NCI-H460 (cell line): ENCODE measurements at places on chromosomes 7 and 10.

DNA sequence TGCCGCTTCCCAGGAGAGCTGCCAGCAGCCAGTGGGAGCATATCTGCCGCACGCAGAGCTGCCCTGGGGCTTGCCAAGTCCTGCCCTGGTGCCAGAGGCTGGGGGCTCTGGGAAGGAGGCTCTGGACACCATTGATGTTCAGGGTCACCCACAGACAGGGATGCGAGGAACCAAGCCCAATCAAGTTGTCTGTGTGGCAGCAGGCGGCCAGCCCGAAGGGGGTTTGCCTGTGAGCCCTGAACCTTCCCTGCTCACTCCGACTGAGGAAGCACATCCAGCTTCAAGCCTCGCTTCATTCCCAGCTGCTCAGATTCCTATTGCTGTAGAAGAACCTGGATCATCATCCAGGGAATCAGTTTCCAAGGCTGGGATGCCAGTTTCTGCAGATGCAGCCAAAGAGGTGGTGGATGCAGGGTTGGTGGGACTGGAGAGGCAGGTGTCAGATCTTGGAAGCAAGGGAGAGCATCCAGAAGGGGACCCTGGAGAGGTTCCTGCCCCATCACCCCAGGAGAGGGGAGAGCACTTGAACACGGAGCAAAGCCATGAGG is 94.6 kb downstream of the TACC2 start:
- DNase-seq, result no peak

- DNase-seq, result no peak
Measured at GRCh38 chr7:156684661-156685060, 44.1 kb downstream of the RNF32 start.

DNA sequence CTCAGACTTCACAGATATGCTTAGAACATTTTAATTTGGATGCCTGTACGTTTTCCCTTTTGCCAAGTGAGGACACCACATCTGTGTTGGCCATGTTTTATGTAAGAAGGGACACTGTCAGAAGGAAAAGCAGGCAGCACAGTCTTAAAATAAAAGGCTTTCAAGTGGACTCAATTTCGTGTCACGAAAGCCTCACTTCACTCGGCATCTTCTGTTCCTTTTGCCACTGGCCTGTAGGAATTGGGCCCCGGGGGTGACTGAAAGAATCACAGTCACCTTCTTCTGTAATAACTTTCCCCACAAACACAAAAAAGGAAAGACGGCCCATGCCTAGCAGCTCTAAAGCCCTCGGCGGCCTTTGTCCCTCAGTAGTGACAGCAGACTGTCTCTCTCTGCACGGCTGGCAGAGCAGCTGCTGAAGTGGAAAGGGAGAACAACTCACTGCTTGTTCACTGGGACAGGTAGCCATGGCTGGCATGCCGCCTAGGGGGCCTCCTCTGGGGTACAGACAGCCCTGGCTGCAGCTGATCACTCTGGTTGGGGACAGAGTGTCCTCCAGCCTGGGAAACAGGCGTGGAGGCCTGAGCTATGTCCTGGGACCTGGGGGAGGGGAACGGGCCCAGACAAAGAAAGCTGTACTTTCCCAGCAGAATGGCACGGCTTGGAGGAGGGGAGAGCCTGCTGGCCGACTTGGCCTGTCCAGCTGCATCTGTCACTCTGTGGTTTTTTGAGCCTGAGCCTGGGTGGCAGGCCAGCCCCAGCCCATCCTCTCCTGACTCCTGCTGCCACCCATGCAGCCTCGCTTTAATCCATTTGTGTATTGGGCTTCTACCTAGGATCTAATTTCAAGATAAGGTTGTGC is 4.4 kb downstream of the RASSF4 start:
- no peak for DNase-seq

GRCh38 chr7:96273716-96274115 is 48.2 kb downstream of the SLC25A13 start:
- DNase-seq, result no peak

DNA sequence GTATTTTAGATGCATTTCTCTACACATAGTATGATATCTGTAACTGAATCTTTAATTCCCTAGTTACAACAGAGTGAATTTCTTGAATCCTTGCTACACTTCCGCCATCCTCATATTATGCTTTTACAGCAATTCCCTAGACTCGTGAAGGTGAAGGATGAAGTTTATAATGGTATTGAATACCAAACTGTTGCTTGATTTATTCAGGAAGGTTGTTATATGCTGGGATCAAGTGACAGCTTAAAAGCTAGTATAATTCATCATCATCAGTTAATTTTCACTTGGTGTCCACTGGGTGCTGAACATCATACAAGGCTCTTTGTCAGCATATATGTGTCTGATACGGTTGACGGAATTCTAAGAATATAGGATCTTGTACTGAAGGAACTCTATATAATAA is 47.2 kb downstream of the MDFIC start:
- DNase-seq, result no peak

DNA sequence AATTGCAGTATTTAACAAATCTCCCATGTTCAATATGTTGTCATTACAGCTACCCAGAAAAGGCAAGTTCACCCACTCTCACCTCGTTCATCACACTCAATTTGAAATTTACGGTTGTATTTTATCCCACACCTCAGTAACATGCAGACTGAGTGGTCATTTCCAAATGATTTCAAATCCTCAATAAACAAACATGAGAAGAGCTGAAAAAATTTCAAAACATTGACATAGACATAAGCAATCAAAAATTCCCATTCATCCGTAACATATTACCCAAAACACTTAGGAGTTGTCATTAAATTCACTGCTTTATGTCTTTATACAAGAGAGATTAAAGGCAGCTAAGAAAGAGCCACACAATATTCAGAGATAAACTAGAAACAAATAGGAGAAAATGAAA is 61.7 kb upstream of the NEBL start:
- no peak for DNase-seq

DNA sequence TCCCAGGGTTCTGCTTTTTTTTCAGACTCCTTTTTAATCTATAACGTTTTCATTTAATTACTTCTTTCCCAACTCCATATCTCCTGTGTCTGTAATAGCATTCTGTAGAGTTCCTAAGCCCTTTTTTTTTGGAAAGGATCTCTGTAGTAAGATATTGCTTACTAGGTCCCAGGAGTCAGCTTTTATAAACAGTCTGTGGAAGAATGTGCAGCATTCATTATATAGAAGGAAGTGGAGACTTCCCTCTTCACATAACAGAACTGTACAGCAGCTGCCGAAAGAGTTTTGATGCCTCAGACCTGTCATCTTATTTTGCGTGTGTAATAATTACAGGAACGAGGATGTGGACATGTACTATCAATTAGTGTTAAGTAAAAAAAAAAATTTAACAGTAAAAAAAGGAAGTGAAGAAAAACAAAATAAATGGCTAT is 7.4 kb upstream of the STEAP4 start:
- DNase-seq, result no peak

DNA sequence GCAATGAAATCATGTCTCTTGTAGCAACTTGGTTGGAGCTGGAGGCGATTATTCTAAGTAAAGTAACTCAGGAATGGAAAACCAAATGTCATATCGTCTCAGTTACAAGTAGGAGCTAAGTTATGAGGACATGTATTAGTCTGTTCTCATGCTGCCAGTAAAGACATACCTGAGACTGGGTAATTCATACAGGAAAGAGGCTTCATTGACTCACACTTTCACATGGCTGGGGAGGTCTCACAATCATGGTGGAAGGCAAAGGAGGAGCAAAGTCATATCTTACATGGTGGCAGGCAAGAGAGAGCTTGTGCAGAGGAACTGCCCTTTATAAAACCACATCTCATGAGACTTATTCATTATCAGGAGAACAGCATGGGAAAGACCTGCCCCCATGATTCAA is 370.1 kb upstream of the PRKCQ start:
- DNase-seq, result no peak

GRCh38 chr7:50266635-50267386 is 37.7 kb upstream of the IKZF1 start:
- DNase-seq, result no peak

DNA sequence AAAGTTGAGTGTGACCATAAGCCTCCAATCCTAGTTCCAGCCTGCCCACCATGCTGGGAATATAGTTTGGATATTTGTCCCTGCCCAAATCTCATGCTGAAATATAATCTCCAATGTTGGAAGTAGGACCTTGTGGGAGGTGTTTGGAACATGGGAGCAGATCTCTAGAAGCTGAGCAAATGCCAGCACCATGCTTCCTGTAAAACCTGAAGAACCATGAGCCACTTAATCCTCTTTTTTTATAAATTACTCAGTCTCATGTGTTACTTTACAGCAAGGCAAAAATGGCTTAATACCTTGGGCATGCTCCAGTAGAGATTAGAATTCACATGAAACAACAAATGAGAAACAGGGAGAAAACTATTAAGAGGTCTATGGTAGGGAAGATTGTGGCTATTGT is 27.2 kb downstream of the STEAP1 start:
- DNase-seq, result no peak

DNA sequence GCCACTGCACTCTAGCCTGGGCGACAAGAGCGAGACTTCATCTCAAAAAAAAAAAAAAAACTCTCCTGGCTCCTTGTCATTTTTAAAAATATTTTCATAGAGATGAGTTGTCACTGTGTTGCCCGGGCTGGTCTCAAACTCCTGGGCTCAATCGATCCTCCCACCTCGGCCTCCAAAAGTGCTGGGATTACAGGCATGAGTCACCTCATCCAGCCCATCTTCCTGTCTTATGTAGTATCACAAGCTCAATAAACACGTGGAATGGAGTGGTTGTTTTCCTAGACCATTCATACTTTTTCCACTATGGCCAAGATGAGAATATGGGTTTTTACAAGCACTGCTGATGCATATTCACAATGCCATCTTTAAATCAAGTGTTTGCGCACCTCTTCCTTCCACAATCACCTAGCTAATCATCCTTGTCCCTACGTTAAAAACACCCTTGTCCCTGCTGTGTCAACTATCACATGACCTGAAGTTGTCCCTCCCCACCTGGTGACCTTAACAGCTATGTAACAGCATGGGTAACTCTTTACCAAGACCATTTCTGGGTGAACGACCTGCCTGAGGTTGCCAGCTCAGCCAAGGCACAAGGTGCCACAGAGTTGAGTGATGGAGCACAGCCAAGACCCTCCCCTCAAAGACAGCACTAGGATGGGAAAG is 21.3 kb downstream of the DLG5 start:
- DNase-seq, result no peak

DNA sequence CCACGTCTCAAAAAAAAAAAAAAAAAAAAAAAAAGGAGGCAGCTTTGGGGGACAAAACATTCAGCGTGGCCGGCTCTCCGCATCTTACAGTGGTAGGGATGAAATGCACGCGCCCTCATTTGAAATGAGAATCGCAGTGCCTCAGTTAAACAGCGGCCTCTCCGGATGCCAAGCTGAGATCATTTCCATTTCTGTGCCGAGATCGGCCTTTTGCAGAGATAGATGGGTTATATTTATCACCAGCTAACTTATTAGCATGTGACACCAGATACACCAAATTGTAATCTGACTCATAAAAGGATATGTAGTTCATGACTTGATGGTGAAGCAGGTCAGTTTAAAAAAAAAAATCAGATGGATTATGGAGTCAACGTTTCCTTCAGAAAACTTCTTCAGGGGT is 138.7 kb downstream of the CUX1 start:
- DNase-seq, result no peak

DNA sequence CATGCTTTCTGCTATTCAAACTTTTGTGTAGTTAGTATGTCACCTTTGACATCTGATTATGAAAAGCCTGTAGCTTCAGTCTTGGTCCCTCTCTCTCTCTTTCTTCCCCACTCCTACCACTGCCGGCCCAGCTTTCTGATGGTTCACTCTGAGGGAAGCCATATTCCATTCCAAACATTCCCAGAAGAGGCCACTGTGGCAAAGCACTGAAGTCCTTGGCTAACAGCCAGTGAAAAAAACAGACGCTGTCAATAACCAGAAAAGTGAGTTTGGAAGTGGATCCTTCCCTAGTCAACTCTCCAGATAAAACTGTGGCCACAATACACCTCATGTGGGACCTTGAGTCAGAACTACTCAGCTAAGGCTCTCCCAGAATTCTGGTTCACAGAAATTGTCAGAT is 950.7 kb upstream of the PHF14 start:
- peak; percentile 13 for DNase-seq

GRCh38 chr7:29379551-29379950 is 184.1 kb upstream of the PRR15 start:
- DNase-seq, result no peak

DNA sequence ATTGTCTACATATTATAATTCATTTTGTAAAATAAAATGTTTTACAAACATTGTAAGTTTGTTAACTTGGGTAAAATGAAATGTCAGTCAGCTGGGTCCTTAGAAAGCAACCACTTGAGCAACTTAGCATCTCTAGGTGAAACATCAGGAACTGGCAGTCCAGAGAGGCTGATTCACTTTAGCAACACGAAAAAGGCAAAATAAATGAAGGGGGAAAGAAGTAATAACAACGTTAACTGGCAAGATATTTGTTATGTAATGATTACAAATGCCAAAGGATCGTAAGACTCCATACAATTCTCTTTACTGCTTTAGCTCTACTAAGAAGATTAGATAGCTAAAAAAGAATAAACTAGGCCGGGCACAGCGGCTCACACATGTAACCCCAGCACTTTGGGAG is 5.0 kb downstream of the PDZD8 start:
- no peak for DNase-seq

GRCh38 chr10:58697691-58698090 is 185.0 kb downstream of the BICC1 start:
- no peak for DNase-seq

DNA sequence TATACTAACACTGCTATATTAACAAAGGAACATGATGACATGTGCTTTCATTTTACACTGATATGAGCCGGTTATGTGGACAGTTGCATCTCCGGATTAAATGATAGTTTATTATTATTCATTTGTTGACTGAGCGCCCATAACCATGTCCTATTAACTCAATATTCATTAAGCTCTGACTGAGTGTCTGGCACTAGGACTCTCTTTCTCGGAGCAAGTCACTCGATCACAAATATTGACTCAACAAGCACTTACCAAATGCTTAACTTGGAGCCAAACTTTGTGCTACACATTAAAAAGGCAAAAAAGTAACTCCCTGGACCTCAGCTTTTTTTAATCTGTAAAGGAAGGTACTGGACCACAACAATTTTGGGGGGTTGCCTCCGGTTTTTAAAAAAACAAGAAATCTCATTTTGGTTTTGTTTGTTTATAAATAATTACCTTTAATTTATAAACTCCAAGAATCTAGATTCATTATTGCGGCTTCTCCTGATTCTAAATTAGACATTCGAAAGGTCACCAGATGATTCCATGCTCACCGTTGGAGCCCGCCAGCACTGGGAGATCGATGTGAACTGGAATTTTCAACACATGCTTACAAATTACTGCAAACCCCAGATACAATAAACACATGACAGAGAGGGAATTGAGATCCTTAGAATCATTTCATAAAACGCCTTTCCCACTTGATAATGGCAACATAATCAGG is 8.9 kb upstream of the LYZL1 start:
- DNase-seq, result no peak

DNA sequence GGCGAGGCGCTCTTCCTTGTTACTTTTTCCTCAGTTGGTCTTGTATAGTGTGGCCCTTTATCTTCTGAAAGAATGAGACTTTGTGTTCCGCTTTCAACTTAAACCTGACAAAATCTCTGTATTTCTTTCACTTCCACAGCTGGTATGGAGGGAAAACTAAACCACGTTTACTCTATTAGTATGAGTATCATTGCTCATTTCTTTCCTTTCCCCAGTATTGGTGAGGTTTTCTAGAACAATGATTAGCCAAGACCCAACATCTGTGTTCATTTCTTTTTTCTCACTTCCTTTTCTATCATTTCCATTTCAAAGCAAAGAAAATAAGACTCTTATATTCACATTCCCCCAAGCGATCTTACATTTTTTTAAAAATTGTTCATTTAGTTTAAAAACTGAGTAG is 165.3 kb downstream of the PAXIP1 start:
- no peak for DNase-seq
